Esophagus muscularis mucosa (tissue), 4 donors: ENCODE measurements at places on chromosomes 2 and 18. TPM values are rescaled to one million over a fixed set of nuclear protein-coding genes. Genes with fewer than 3 reads are reported as not detected.

Gene PAX8
- total RNA-seq = 1.3 TPM

Gene RELCH
- total RNA-seq = 17.0 TPM

- H3K27ac ChIP-seq = no peak overlapping the region
- peaks cover 24% of the 10 kb centered on the region for H3K27me3 ChIP-seq
- peak overlapping the region; percentile 24 for H3K4me3 ChIP-seq
- H3K4me1 ChIP-seq = peaks cover 13% of the 10 kb centered on the region
Measured at GRCh38 chr2:88764850-88765153, 73.3 kb downstream of the RPIA start.

DNA sequence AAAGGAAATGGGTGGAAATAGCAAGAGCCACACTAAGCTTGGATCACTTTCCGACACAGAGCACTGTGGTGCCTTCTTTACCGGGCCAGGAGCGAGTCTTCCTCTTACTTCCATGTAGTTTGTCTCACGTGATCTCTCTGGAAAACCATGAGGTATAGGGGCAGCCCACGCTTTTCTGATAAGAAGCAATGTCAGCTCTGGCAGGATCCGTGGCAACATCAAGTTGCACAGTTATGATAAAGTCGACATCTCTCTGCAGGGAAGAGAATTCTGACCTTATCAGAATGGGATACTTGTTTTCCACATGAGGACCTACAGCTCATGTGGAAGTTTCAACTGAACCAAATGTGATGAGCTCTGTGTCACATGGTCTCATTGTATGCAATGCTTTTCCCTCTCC, 29.5 kb downstream of the MSGN1 start:
- no peak overlapping the region for H3K27ac ChIP-seq
- H3K4me3 ChIP-seq = no peak overlapping the region
- no peaks in the 10 kb centered on the region for H3K36me3 ChIP-seq
- H3K4me1 ChIP-seq = no peaks in the 10 kb centered on the region
- H3K27me3 ChIP-seq = no peaks in the 10 kb centered on the region

Gene FBLN7
- total RNA-seq = 1.8 TPM

GRCh38 chr18:3615374-3615985, 165.5 kb downstream of the TGIF1 start:
- no peaks in the 10 kb centered on the region for H3K27me3 ChIP-seq
- H3K4me1 ChIP-seq = no peaks in the 10 kb centered on the region
- no peak overlapping the region for H3K4me3 ChIP-seq
- H3K36me3 ChIP-seq = no peaks in the 10 kb centered on the region
- no peak for DNase-seq

- no peaks in the 10 kb centered on the region for H3K4me1 ChIP-seq
- H3K36me3 ChIP-seq = no peaks in the 10 kb centered on the region
- H3K27me3 ChIP-seq = no peaks in the 10 kb centered on the region
Measured at GRCh38 chr18:45540125-45540524, 75.2 kb upstream of the SLC14A2 start.

DNA sequence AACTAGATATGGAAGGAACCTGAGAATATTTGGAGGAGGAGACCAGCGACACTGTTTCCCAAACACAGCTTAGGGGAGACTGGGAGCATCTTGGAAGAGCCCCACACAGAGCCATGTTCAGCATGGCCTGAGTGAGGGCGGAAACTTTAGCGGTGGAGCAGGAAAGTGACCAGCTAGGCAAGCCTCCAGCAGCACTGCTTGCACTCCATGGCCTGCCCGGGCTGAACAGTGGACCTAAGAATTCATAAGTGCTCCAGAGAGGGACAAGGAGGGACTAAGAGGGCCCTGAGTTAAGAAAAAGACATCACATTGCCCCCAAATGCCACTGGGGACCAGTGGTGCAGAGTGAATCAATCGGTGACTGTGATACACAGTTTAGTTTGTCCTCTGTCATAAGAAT, 566.4 kb downstream of the TNS1 start:
- H3K36me3 ChIP-seq = no peaks in the 10 kb centered on the region
- peaks cover 85% of the 10 kb centered on the region for H3K4me1 ChIP-seq
- no peaks in the 10 kb centered on the region for H3K27me3 ChIP-seq
- H3K27ac ChIP-seq = peak overlapping the region; percentile 58
- no peak overlapping the region for H3K4me3 ChIP-seq

DNA sequence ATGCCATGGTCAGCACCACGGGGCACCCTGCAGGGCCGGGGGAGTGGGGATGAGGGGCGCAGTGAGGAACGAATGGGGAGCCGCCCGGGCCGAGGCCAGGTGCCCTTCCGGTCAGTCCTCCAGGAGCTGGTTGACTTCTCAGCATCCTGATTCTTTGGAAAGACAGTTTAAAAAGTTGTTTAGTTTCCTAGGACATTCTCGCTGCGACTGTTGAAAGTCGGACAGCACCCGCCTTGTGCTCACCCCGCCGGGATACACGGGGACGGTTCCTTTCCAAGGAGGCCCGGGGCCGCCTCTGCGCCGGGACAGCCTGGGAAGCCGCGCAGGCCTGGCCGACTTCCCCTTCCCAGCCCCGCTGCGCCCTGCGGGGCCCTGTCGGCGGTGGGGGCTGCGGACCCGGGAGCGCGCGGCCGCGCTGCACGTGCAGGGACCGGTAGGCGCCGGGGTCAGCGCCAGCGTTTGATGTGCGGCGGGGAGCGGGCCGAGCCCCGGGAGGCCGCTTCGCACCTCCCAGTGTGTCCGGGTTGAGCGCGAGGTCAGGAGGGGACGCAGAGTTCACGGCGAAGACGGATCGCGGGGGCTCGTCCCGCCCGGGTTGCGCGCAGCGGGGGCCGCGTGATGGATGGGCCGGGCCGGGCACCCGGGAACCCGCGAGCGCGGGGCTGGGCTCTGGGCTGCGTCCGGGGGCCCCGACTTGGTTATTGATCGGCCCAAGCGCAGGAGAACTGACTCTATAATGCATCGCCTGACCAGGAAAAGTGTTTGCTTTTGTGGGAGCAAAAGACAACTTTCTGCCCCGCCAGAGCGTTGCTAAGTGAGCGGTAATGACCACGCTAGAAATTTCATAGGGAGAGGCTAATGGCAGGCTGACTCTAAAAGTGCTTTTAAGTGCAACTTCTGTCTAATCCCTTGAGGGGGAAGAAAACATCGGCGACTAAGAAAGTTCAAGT, 28.0 kb upstream of the SMIM21 start:
- H3K4me3 ChIP-seq = peak overlapping the region; percentile 69
- no peaks in the 10 kb centered on the region for H3K36me3 ChIP-seq
- DNase-seq = no peak
- H3K27me3 ChIP-seq = no peaks in the 10 kb centered on the region
- H3K27ac ChIP-seq = peak overlapping the region; percentile 68

Gene KLHL29
- total RNA-seq = 22.0 TPM

Gene DSC2
- total RNA-seq = 2.1 TPM

Gene CCDC150
- 1.7 TPM for total RNA-seq

Gene CCBE1
- total RNA-seq = 2.5 TPM

- H3K4me1 ChIP-seq = peaks cover 32% of the 10 kb centered on the region
- no peak overlapping the region for H3K27ac ChIP-seq
- no peak for DNase-seq
- no peak overlapping the region for H3K4me3 ChIP-seq
Measured at GRCh38 chr2:120859128-120859527, 123.5 kb downstream of the GLI2 start.

DNA sequence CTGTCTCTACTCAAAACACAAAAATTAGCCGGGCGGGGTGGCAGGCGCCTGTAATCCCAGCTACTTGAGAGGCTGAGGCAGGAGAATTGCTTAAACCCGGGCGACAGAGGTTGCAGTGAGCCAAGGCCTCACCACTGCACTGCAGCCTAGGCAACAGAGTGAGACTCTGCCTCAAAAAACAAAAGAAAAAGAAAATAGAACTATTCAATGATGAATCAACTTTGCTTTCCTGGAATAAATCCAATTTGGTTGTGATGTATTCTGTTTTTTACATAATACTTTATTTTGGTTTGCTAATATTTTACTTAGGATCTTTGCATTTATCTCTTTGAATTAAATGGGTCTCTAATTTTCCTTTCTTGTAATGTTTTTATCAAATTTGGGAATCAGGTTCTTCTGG, 86.3 kb upstream of the MBOAT2 start:
- DNase-seq = no peak
- no peaks in the 10 kb centered on the region for H3K36me3 ChIP-seq
- no peak overlapping the region for H3K27ac ChIP-seq
- H3K27me3 ChIP-seq = no peaks in the 10 kb centered on the region

DNA sequence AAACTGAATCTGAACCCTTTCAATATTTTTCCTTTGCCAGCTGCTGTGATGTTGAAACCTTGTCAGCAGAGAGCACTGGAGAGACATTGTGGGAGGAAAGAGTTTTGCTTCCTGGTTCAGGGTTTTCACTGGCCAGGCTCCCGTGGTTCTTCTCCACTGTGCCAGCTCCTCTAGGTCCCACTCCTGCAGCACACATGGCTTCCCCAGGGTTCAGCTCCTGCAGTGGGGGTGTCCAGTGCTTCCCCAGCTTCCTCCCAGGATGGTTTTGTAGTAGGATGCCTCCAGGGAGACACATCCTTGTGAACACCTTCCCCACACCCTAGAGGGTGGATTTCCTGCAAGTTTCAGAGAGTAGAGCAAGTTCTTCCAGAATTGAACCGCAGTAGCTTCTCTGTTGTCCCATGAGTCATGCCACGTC, 24.0 kb upstream of the SULT1C3 start:
- H3K36me3 ChIP-seq = no peaks in the 10 kb centered on the region
- peak; percentile 81 for DNase-seq
- H3K27me3 ChIP-seq = no peaks in the 10 kb centered on the region
- no peak overlapping the region for H3K27ac ChIP-seq

GRCh38 chr18:74994502-74995418, 214.2 kb downstream of the PTGR3 start:
- H3K27me3 ChIP-seq = no peaks in the 10 kb centered on the region
- no peaks in the 10 kb centered on the region for H3K4me1 ChIP-seq
- H3K36me3 ChIP-seq = no peaks in the 10 kb centered on the region
- H3K4me3 ChIP-seq = no peak overlapping the region
- no peak overlapping the region for H3K27ac ChIP-seq

Gene ACYP2
- total RNA-seq = 28.7 TPM

GRCh38 chr2:154697418-154698252, 860 bp upstream of the KCNJ3 start:
- no peak for DNase-seq
- H3K27ac ChIP-seq = peak overlapping the region; percentile 49
- H3K36me3 ChIP-seq = no peaks in the 10 kb centered on the region
- no peaks in the 10 kb centered on the region for H3K27me3 ChIP-seq

DNA sequence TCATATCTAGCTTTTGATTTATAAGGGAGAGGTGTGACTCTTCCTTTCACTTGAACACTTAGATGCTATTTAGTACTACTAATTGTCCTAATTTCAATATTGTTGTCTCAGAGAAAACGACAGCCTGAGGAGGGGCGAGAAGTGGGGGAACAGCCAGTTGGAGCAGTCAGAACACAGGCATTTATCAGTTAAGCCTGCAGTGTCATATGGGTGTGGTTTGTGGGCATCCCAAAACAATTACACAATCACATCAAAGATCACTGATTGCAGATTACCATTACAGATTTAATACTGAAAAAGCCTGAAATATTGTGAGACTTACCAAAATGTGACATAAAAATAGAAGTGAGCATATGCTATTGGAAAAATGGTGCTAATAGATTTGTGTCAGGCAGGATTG, 15.8 kb downstream of the TMEM131 start:
- no peak for DNase-seq
- H3K4me3 ChIP-seq = no peak overlapping the region
- H3K27me3 ChIP-seq = no peaks in the 10 kb centered on the region
- H3K4me1 ChIP-seq = no peaks in the 10 kb centered on the region
- no peaks in the 10 kb centered on the region for H3K36me3 ChIP-seq

GRCh38 chr2:78644854-78645253, 380.6 kb upstream of the REG3G start:
- no peak overlapping the region for H3K27ac ChIP-seq
- H3K27me3 ChIP-seq = no peaks in the 10 kb centered on the region
- H3K4me1 ChIP-seq = no peaks in the 10 kb centered on the region
- DNase-seq = no peak
- no peaks in the 10 kb centered on the region for H3K36me3 ChIP-seq

- no peak for DNase-seq
- no peaks in the 10 kb centered on the region for H3K27me3 ChIP-seq
- peaks cover 9% of the 10 kb centered on the region for H3K4me1 ChIP-seq
- no peaks in the 10 kb centered on the region for H3K36me3 ChIP-seq
- H3K27ac ChIP-seq = peak overlapping the region; percentile 96
Measured at GRCh38 chr2:206083602-206084438, 2.2 kb downstream of the INO80D start.

DNA sequence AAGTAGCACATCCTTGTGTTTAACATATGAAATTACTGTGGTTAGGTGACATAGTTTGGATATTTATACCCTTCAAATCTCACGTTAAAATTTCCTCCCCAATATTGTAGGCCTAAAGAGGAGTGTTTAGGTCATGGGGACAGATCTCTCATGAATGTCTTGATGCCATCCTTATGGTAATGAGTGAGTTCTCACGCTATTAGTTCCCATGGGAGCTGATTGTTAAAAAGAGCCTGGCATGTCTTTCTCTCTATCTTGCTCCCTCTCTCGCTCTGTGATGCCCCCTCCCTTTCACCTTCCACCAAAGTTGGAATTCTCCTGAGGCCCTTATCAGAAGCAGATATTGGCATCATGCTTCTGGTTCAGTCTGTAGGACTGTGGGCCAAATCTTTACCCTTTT, 660.1 kb downstream of the ADCYAP1 start:
- H3K36me3 ChIP-seq = no peaks in the 10 kb centered on the region
- no peak for DNase-seq
- H3K4me1 ChIP-seq = no peaks in the 10 kb centered on the region
- H3K4me3 ChIP-seq = no peak overlapping the region
